Activated CD4-positive, alpha-beta memory T cell treated with anti-CD3 and anti-CD28 coated beads for 36 hours (primary cell): ENCODE measurements at places on chromosomes 16 and 17.

GRCh38 chr17:56142325-56142724 lies 10.9 kb upstream of the ANKFN1 start:
- DNase-seq, result no peak

DNA sequence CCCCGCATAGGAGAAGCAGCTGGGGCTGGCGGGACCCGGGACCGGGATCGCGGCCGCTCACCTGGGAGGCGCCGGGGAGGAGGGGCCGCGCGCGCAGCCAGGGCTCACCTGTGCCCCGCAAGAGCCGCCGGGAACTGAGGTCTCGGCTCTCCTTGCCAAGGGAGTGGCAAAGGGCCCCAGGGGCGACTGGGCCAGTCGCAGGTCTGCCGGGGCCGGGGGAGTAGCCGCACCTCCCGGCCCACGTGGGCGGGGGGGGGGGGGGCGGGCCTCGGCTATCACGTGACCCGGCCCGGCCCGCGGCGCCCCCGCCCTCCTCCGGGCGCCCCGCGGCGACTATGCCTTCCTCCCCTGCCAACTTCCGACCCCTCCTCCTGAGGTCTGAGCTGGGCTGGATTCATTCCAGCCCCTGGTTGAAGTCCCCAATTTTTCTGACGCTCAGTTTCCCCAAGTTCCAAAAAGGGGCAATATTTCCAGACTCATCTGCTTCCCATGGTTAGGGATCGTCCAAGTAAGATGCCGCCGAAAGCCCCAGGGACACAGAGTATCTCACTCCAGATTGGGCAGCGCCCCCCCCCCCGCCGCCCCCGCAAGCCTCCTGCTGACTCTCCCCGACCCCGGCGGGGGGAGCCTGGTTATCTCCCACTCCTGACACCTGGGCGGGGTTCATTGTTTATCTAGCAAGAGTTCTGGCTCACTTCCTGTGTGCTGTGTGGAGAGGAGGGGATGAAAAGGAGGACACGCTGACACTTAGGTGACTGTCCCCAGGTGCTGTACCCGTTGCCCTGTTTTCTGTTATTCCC lies at the start of gene TMC6:
TSS of gene TMC6 (minus strand) at position 205 of the 800 bp plus-strand sequence. CDS start 1,923 bp downstream, outside the sequence.
- DNase-seq, result peak; percentile 85

GRCh38 chr16:81836279-81837054 lies 57.4 kb downstream of the PLCG2 start:
- no peak for DNase-seq

- no peak for DNase-seq
Observed at GRCh38 chr16:64144617-64145016, 977.2 kb downstream of the CDH11 start.

GRCh38 chr16:65991149-65991701 lies 375.3 kb upstream of the CDH5 start:
- no peak for DNase-seq

DNA sequence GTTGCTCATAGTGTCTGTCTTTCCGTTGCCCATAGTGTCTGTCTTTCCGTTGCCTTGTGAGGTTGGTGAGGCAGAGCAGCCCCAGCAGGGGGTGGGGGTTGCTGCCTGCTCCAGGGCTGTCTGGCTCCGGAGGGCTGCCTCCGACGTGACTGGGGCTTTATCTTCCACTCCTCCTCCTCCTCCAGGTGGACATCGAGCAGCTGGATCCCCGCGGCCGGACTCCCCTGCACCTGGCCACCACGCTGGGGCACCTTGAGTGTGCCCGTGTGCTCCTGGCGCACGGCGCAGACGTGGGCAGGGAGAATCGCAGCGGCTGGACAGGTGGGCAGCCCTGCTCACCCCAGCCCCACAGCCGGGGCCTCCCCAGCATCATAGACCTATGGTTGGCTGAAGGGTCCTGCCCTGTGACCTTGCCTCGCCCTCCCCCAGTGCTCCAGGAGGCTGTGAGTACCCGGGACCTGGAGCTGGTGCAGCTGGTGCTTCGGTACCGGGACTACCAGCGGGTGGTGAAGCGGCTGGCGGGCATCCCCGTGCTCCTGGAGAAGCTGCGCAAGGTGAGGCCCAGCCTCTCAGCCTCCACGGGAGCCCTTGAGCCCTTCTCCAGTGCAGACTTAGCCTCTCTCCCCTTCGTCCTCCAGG lies 14.7 kb downstream of the ANKRD13B start:
- DNase-seq, result no peak

GRCh38 chr17:49379926-49380325 lies 17.9 kb upstream of the ZNF652 start:
- DNase-seq, result no peak

GRCh38 chr17:74864866-74865395 lies 5.2 kb upstream of the GRIN2C start:
- DNase-seq, result peak; percentile 81

DNA sequence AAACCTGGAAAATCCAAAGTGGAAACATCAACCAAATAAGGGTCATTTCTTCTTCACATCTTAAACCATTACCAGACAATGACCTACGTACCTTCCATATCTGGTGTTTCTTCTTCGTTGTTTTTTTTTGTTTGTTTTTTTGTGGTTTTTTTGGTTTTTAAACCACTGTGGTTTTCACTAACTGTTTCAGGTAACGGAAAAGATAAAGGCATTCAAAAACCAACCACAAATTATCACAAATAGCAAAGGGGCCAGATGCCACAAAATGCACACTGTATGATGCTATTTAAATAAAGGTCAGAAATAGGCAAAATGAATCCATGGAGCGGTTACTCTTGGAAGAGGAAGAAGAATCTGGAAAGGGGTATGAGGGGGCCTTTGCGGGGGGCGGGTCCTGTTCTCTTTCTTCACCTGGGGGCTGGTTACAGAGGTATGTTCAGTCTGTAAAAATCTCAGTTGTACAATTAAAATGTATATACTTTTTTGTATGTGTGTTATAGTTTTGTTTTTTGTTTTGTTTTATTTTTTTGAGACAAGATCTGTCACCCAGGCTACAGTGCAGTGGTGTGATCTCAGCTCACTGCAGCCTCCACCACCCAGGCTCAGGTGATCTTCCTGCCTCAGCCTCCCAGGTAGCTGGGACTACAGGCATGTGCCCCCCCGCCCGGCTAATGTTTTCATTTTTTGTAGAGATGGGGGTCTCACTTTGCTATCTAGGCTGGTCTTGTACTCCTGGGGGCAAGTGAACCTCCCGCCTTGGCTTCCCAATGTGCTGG lies 29.6 kb downstream of the LITAF start:
- DNase-seq, result no peak

- no peak for DNase-seq
Observed at GRCh38 chr16:58155839-58156238, 26.7 kb upstream of the CFAP20 start.

DNA sequence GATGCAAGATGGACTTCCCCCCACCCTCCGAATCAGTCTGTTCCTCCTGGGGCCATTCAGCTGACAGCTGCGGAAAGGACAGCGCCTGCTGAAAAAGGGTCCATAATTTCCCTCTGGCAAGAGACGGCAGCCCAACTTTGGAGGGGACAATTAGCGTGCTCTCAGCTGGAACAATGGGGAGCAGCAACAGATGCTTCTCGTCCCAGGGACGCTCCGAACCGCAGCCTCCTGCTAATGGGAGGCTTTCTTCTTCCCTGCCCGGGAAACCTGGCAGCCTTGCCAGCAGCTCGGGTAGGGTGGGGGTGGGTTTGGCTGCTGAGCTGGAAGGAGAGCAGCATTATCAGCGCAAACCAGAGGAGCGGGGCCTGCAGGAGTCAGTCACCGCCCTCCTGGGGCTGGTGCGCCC lies 500.0 kb upstream of the SALL1 start:
- no peak for DNase-seq
